GM03348 (cell line): ENCODE measurements at places on chromosomes 7 and 10.

DNA sequence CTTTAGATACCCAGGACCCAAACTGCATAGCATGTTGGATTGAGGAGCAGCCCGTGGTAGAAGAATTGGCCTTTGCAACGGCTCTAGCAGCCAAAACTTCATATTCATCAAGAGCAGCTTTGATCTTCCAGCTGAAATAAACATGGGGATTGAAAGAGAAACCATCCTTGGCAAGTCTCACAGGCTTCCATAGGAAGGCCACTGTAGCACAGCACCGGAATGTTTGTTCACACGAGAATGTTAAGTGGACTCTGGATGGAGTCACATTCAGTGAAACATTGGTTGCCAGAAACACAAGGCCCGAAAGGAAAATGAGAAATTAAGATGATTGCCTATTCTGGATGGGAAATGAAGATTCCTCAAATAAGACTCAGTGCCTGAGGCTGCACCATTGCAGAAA lies 97.4 kb downstream of the RAB18 start:
- no peak for DNase-seq

- no peak for DNase-seq
Observed at GRCh38 chr7:155466814-155467733, 9.1 kb downstream of the EN2 start.

DNA sequence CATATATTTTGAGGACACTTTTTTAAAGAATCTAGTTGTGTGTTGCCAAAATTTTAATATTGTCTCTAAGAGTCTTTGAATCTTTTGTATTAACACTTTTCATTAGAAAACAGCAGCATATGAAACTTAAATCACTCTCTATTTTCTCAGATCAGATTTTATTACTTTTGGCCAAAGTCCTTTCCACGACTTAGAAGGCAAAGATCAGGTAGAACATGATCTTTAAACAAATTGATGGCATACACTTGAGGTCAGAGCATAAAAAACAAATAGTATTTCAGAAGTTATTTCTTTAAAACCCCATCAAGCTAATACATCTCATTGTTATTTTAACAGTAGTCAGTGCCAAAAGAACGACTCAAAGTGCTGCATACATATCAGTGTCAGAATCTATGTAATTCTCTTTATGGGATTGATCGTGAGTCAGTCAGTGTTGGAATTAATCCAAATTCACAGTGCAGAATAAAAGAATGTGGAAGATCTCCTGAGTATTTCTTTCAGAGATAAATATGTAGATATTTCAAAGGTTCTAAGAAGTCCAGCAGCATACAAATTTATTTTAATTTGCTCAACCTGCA lies 9.6 kb upstream of the AGMO start:
- DNase-seq, result no peak

GRCh38 chr7:12805518-12805928 lies 118.1 kb downstream of the ARL4A start:
- DNase-seq, result no peak

DNA sequence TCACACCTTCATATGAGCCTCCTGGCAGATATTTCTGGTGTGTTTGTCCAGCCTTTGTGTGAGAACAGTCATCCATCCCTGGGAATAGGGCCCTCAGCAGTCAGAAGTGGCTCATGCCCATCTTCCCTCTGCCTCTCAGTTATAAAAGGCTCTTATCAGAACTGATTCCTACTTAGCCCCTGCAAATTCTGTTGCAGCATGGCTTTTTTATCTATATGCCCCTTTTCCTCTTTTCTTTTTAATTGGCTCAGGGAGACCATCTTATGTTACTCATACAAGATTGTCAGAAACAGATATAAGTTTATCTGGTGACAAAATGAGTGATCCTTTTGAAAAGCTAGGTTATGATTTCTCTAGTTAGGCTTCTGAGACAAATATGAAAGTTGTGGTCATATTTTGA lies 194.1 kb downstream of the CREB5 start:
- DNase-seq, result no peak

DNA sequence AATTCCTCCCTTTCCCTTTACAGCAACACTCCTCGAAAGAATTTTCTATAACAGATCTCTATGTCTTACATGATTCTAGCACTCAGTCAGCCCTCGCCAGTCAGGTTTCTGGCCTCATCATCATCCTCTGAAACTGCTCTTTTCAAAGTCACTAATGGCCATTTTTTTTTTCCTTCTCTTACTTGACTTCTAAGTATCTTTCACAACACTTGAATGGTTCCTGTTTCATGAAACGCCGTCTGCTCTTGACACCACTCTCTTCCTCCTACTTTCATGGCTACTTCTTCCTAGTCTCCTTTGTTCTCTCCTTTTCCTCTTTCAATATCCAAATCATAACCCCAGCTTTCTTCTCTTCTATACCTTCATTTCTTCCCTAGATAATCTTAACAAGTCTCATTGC lies 100.5 kb upstream of the NRP1 start:
- DNase-seq, result no peak

- DNase-seq, result no peak
Observed at GRCh38 chr7:56115852-56116538, at the start of gene NUPR2. TSS of gene NUPR2 (minus strand) at chr7:56116417. CDS start at chr7:56116314, 103 bp downstream.

DNA sequence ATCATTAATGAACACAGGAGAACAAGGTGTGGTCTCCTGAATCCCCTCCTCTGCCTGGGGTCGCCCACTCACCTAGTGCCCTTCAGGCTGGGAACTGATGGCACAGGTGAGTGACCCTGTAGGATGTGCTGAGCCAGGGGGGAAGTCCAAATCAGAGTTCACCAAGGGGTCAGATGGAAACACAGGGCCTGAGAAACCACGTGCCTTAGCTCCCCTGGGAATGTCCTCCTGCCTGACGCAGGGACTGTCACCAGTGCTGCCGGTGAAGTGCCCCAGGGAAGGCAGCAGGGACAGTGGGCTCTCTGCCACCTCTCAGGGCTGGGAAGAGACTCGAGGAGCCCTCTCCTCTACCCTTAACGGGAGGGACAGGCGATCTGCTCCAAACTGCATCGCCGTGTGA lies 5.8 kb upstream of the PYROXD2 start:
- no peak for DNase-seq

DNA sequence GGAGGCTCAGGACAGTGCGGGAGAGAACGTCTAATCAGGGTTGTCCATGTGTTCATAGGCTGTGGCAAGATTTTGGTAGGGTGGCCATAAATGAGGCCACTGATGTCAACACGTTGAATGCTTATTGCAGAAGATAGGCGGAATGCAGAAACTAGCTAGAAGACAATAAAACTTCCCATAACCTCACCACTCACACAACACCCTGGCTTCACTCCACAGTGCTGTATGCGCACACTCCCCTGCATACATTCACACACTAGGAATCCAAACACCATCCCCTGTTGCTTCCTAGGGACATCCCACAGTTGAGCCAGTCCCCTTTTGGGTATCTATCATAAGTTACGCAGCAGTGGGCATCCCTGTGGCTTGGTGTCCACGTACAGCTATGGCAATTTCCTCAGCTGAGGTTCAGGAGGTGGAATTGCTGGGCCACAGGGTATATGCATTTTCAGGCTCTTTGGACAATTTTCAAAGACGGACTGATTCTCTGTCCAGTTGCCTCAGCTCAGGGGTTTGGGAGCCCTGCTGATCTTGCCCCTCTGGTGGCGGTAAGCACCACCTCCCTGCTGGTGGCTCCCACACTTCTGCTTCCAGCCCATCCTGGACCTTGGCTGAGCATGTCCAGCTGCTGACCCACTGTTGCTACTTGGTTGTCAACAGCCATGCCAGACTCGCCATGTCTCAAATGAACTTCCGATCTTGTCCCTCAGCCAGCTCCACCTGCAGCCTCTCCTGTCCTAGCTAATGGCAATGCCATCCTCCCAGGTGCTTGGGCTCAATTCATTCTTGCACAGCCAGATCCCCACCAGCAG lies 36.4 kb downstream of the CDH23 start:
- no peak for DNase-seq

GRCh38 chr10:129107525-129107924 lies 359.5 kb upstream of the MGMT start:
- DNase-seq, result no peak

- no peak for DNase-seq
Observed at GRCh38 chr7:150753239-150753638, 16.0 kb downstream of the GIMAP5 start.

DNA sequence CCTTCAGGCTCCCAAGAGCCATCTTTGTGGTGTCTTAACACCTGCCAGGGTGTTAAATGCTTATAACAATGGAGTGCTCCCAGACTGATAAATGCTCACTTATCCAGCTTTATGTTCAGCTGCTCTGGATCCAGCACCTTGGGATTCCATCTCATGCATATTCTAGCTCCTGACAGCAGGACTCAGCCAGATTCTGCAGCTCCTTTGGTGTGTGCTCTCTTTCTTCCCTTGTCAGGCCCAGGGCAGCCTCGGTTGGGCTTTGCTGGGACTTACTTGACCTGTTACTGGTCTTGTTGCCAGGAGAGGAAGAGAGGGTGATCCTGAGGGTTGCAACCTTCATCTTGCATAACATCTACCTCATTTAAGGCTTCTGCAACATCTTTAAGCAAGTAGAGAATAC lies 59.4 kb upstream of the CCNY start:
- DNase-seq, result no peak

DNA sequence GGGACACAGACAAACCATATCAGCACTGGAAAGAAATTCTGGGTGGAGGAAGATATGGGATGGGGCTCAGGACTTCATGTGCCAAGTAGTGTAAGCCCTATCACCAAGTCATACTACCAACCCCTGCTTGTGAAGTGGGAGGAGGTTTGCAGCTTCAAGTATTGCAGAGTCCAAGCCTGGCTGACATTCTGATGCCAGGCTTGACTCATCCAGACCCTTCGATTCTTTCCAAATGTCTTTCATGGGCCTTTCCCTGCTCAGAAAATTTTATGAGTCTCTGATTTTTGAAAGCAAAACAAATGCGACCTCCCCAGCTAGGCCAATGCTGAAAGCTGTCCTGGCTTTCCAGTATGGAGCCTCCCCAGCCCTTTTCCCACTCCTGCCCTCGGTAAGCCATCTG lies 45.1 kb upstream of the SMNDC1 start:
- DNase-seq, result no peak

GRCh38 chr7:32921896-32922295 lies 30.3 kb upstream of the KBTBD2 start:
- no peak for DNase-seq

GRCh38 chr10:80158598-80159127 lies 26.1 kb downstream of the PLAC9 start:
- peak; percentile 91 for DNase-seq

DNA sequence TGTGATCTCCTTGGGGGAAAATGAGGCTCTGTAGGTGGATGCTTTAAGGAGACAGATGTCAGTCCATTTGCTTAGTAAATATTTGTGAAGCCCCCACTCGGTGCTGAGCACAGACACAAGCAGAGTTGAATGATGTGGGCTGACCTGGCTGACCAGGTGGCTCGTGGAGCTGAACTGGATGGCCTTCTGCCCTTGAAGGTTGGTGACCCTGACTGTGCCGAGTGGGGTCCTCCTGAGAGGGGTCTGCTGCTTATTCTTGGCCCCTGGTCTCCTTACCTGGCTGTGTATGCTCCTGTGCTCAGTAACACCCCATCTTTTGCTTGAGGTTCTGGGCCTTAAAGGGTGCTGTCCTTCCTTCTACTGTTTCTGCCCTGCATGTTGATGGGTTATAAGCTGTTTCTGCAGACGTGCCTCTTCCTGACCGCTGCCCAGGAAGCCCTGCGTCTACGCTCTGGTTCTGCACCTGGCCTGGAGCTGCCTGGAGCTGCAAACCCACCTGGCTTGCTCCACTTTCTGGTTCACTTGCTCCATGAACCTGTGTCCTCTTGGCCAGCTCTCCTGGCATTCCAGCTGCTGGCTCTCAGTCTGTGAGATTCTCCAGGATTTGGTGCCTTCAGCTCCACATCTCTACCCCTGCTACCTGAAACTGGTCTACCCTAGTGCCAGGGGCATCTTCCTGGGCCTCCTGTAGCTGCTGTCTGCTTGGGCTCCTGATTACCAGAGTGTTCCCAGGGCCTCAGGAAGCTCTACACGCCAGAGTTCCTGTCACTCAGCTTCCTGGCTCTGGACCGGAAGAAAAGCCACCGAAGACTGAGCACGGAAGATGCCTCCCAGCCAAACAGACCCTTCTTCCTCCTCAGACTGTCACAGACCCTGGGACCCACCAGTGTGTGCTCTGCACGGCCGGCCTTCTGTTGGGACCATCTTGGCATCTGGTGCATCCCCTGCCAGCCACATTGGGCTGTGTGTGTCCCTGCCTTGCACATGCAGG lies 76.5 kb downstream of the ADCY1 start:
- no peak for DNase-seq

DNA sequence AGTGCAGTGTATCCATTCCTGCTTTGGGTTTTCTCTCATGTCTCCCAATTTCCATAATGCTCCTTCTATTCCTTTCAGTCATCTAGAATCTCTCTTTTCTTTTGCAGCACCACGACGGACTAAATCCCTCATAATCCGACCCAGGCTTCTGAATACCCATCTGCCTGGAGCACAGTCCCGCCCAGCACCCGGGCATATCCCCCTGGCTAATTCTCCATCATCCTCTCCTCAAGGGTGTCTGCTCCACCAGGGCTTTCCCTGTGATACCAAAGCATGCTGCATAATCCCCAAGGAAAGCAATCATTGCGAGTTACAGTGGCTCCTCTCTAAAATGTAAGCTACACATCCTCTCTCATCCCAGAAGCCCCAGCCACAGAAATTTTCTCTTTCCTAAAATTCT lies 321.9 kb downstream of the CCDC3 start:
- DNase-seq, result no peak
